ENCODE measurements at places on chromosomes 11 and 22.

GRCh38 chr11:65224930-65225278 lies 36.9 kb upstream of the POLA2 start:
- DNase-seq = no peak

DNA sequence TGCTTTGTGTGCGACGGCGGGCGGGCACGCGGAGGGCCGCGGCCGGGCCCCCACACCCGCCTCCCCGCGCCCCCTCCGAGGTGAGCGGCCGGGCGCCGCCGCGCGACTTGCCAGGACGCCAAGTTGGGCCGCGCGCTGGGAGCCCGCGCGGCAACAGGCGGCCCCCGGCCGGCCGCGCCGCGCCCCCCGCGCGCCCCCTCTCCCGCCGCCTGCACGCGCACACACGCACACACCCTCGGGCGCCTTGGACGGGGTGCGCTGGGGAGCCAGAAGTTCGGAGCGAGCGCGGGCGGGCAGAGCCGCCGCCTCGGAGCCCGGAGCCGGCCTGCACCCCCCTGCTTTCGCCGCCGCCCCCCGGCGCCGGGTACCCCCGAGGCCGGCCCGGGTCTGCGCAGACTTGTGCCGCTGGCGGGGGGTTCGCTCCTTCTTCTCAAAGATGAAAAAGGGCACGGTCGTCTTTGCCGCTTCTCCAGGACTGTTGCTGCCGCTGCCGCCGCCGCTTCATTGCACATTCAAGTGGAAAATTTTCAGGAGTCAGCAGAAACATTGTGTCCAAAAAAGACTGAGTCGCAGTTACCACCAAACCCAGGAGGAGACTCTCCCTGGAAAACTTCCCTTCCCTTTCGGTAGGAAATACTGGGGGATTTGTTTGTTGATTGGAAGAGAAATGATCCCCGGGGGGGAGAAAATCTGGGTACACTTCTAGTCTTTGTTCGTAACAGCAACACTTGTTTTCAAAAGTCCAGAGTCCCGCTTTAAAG lies 895 bp downstream of the TEAD1 start:
- DNase-seq = no peak

DNA sequence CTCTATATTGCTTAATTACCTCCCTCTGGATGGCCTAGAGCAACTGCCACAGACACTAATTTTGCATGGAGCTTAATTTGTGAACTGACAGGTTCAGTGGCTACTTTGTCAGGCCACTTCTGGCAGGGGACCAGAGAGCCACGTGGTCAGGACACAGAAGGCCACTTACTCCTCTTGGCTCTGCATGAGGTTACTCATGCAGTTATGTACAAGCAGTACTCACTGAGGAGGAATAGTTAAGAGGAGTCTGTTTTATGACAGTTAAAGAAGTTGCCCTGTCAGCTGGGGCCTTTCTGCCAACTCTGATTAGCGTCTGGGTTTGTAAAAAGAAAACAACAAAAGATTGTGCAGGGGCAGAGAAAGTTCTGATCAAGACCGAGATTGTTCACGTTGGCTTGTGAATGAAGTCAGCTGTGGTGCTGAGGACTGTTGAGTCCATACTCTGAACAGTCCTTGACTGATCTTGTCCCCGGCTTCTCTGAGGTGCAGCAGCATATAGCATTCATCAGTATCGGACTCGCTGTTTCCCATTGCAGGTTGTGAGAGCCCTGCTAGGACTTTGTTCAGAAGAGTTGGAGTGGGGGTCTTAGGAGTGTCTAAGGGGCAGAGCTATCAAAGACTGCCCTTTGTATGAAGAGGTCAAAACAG lies 41.4 kb downstream of the PPFIBP2 start:
- DNase-seq = no peak

- no peak for DNase-seq
Measured at GRCh38 chr11:6733326-6734275, 38.2 kb downstream of the OR2AG2 start.

DNA sequence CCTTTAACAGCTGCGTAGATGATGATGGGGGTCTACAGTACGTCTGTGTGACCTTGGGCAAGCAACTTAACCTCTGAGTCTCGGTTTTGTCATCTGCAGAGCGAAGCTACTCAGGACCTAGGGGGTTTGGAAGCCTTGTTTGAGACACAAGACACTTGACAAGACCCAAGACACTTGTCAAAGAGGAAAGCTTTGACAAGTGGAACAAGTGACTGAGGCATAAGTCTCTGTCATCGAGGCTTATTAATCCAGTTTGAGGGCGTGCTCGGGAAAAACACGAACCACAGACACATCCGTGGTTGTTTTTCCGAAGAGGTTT lies 732 bp upstream of the PC start:
- DNase-seq = no peak

DNA sequence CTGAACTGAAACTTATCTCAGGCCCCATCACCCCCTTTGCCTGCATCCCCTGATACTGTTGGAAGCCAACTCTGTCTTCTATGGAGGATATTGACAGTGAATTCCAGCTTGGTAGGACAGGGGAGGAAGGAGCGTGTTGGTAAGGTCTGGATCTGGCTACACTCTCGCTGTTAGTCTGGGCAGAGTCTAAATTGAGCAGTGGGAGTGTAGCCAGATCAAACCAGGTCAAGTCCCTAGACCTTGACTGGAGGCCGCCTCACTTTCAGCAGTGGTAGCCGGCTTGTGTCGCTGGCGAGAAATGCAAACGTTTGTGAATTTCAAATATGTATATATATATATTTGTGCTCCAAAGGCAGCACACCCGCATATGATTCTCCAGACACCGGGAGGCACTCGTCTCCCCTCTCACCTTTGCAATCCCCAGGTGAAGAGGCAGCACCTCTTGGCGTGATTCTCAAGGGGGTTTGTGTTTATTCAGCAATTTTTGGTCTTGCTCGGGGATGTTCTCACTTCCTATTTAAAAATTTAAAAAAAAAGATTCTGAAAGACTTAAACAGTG lies 26.7 kb downstream of the DHCR7 start:
- DNase-seq = no peak

GRCh38 chr11:2770096-2770751 lies 70.4 kb upstream of the KCNQ1OT1 start:
- DNase-seq = no peak

GRCh38 chr11:116563712-116564047 lies 209.1 kb downstream of the BUD13 start:
- no peak for DNase-seq

DNA sequence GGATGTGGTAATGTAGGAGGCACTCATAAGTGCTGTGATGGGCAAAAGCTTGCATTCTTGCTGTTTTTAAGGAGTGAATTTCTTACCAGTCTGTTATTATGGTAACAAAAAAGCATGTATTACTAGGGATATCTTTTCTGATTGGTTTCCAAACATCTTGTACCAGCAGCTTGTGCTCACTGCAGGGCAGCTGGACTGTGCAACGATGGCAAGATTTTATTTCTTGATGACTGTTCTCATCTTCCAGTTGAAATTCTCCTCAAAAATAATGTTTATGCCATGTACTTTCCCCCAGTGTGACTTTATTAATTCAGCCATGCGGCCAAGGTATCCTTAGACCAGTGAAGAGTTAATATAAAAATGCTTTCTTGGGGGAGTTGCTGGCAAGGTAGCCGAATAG lies 35.4 kb downstream of the EMSY start:
- DNase-seq = no peak

GRCh38 chr22:28029201-28029948 lies 110.3 kb upstream of the PITPNB start:
- DNase-seq = no peak

All from GM18507 (cell line).